8988T (cell line): ENCODE measurements at places on chromosomes 3 and 15.

- DNase-seq = no peak
Measured at GRCh38 chr3:138332472-138333073, 2.9 kb upstream of the NME9 start.

- DNase-seq = no peak
Measured at GRCh38 chr15:63287109-63287508, 9.7 kb downstream of the APH1B start.

- no peak for DNase-seq
Measured at GRCh38 chr15:97978401-97979139, 18.1 kb downstream of the ARRDC4 start.

DNA sequence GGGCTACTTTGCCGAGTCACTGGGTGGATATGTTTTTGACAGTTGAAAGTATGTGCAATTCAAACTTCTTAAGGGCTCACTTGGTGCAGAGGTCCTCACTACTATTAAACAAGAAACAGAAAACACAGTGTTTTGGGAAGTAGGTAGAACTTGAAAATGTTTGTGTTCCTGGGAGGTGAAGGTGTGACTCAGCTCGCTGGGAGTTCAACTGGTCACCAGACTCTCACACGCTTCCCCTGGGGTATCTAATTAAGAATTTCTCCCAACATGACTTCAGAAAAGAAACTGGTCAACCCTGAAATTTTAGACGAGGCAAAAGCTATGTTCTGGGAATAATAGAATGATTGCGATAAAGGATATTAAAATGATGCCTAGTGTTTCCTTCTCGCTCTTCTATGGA, 1039.8 kb upstream of the SEMA6D start:
- no peak for DNase-seq

- no peak for DNase-seq
Measured at GRCh38 chr3:186772281-186772694, 11.1 kb upstream of the EIF4A2 start.

DNA sequence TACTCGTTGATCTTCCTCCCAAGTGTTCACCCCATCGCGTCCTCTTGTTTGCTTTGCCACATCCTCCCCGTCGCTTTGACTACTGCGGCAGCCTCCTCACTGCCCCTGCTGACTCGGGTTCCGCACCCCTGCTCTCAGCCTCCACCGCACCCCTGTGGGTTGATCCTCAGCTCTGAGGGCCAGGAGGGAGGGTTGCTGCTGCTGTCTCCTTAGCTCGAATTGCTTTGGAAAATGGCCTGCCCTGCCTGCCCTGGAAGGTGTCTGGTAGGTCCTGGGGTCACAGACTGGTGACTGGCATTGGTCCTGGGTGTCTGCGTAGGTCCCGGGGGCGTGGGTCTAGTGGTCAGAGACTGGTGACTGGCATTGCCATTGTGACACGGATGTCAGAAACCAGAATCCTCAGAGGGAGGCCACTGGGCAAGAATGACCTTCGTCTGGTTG, 9.4 kb downstream of the MUC4 start:
- no peak for DNase-seq

DNA sequence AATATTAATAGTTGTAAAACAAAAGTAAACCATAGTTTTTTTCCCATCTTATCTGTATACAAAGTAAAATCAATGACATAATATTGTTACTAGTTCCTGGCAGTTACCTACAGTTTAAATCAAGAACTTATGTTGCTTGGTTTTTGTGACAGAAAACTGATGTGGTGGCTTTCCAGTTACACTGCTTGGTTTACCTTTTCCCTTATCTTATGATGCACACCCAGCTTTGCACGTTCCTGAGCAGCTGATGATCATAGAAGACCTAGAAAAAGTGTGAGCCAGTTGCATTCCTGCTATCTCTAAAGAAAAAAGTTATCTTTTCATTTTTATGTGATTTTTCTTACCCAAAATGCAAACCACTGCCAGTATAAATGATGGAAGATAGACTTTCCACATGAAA, 36.4 kb upstream of the LAMP3 start:
- no peak for DNase-seq

DNA sequence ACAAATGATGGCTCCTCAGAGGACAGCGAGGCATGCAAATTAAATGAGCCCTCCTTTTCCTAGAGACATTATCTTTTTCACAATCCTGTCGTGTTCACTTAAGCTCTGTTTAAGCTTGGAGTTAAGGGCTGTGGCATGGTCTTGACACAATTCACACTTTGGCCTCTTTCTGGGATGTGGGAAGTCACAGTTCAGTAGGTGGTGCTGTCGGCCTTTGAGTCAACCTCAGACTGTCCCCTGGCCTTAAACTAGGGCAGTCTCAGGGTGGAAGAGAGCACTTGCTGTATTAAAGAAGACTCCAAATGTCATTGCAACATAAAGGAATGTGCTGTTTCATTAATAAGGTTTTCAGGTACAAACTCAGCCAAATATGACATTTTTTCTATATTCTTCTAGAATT, 351.0 kb downstream of the MCTP2 start:
- no peak for DNase-seq

DNA sequence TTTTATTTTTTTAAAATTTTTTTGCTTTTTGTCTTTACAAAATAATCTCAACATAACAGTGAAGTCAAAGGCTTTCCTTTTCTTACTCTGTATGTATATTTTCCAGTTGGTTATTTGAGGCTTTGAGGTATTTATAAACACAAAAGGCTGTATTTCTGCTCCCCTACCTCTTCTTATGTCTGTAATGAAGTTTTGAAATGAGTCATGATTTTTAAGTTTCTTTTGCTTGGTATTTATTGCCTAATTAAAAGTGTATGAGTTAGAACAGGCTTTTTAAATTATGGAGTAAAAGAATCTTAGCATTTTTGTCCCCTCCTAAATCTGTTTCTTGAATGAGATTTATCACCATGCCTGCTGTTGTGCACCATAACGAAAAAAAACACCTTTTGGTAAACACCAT, 66.0 kb downstream of the DCUN1D1 start:
- no peak for DNase-seq

DNA sequence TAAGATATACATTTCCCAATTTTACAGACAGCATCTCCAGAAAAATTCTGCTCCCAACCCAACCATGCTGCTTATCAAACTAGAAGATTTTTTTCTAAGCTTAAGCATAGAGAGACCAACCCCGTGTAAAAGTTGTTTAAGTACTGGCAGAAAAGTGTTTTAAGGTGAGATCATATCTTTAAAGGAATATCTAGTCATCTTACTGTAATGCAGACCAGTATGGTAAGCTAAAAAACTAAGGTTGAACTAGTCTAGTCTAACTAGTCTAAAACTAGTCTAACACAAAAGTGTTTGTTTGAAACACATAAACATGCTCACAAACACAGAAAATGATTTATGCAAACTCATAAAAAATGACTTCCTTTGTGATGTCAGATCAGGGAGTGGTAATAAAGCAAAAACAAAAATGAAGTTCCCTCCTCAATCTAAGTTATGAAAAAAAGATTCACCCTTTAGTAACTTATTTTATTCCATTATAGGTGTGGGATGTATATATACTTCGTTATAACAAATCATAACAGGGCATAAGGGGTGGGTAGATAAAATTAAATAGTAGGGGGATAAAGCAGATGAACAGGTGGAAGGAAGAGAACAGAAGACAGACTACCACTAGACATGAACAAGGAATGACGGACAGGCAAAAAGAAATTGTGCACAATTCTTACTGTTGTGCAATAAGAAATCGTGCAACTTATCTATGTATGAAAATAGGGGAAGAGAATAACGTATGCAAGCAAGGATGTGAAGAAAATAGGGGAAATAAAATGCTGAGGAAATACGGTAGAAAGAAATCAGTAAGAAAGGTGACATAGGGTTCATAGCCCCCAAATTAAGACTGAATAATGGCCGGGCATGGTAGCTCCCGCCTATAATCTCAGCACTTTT, 10.0 kb downstream of the MYO5A start:
- DNase-seq = no peak

DNA sequence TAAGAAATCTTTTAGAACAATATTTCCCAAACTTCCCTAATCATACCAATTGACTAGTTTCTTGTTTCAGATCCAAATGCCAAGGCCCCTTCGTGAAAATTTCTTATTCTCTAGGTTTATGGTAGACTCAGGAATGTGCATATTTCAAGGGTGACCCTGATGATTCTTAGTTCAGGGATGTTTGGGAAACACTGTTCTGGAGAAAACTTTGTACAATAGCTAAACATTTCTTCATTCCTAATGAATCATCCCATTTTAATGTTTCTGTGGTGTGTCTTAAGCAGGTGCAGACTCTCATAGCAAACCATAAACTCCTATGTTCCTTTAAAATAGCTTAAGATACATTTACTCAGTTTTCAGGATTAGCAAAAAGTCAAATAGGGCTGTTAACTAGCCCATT, 314.5 kb downstream of the TIGIT start:
- peak; percentile 14 for DNase-seq

DNA sequence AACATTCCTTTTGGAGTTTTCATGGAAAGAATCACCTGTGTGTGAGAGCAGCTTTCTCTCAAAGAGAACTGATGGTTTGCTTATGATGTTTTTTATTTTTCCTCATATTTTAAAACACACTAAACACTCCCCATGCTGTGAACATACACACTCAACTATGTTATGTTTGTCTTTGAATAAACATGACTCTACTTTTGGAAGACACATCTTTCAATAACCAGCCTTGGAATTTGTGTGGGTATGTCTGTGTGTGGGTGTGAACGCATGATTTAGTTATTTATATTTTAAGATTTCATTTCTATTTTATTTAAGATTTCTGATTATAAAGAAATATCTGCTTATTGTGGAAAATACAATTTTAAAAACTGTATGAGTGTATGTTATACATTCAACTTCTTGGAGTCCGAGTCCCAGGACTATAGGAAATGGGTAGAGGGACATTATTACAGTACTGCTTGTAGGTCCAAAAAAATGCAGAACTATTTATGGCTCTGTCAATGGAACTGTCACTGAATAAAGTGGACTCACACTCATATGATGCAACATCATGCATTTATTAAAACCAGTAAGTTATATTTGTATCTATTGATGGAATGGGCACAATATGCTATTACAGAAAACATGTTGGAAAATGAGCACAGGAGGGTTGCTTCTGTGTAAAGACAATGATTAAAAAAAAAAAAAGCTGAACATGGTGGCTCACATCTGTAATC, 43.5 kb downstream of the PDZRN3 start:
- no peak for DNase-seq

GRCh38 chr15:56600380-56600779, 132.9 kb downstream of the ZNF280D start:
- DNase-seq = no peak

DNA sequence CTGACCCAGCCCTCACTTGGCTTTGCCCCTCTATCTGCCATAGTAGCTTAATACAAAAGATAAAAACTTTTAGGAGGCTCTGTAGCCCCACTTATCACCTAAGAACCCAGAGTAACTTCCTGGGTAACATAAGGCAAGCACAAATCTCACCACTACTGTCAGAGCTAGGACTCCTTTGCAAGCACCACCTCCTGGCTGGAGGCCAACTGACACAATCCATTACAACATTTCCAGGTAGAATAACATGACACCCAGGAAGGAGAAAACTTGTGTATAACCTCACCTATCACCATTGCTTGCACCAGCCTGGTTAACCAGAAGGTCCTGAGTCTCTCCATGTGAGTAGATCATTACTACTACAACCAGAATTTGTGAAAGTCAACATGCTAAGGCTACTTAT, 230.0 kb downstream of the TUSC7 start:
- DNase-seq = no peak

GRCh38 chr3:71784201-71784913, 591 bp downstream of the PROK2 start:
- DNase-seq = no peak

DNA sequence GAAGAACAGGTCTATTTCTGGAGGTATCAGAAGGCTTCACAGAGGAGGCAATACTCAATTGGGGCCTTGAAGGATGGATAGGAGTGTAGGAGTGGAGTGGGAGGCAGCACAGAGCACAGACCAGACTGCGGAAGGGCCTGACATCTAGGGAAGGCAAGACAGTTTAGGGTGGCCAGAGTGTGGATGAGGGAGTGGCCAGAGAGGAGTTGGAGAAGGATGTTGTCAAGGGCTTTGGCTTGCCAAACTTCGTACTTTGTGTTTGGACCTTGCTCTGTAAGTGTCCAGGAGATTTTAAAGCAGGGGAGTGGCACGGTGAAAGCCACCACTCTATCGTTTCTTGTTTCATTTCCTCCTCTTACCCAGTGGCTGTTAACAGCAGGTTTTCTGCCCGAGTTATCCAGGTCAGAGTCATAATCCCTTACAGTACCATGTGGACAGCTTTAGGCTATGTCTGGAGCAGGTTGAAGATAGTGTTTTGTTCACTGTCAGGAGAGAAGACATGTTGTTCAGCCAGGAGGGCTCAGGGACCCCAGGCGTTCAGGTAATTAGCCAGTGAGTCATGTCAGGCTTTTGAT, 12.3 kb downstream of the SMAD3 start:
- no peak for DNase-seq

DNA sequence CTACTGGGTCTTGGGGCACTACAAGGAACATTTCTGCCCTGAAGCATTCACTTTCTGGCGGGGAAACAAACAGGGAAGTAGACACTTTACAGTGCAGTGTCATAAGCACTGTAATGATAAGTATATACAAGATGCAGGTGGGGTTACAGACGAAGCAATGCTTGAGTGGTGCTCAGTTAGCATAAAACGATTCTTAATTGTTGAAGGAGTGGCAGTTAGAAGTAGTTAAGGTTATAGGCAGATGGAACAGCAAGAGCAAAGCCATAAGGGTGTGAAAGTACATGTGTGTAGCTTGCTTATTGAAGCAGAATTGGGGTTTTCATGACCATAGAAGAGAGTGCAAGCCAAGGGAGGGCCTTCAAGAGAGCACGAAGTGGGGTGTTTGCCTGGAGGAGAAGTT, 46.2 kb downstream of the SLC25A26 start:
- DNase-seq = no peak

DNA sequence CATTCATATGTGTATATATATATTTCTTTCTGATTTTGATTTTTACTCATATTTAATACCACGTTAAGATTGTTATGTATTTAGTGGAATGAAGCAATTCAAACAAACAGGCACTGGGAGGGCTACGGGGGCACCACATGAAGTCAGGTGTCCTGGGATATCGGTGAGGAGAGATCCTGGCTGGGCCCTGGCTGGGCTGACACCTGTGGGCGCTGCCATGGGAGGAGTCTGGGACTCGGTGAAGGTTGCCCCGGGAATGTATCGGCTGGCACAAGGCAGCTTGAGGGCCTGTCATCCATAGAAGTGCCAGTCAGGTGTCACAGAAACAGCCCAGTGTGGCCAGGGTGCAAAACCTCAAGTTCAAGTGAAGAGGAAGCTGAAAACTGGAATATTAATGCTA, 766.9 kb upstream of the ARPP21 start:
- DNase-seq = no peak

DNA sequence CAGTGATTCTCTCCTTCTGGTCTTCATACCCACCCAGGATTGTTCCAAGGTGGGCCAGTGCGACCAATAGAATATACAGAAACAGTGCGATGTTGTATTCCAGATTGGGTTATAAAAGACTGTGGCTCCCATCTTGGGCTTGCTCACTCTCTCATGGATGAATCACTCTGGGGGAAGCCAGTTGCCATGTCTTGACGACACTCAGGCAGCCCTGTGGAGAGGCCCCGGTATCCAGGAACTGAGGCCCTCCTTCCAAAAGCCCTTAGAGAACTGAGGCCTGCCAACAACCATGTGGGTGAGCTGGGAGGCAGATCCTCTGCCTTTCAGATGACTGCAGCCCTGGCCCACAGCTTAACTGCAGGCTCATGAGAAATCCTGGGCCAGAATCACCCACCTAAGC, 57.2 kb downstream of the SH3GL3 start:
- no peak for DNase-seq
